Stimulated activated CD4-positive, alpha-beta T cell treated with anti-CD3 and anti-CD28 coated beads, Interleukin-15, amount 100 ng/mL, for 1 hour (primary cell): ENCODE measurements at places on chromosomes 2 and 18.

DNA sequence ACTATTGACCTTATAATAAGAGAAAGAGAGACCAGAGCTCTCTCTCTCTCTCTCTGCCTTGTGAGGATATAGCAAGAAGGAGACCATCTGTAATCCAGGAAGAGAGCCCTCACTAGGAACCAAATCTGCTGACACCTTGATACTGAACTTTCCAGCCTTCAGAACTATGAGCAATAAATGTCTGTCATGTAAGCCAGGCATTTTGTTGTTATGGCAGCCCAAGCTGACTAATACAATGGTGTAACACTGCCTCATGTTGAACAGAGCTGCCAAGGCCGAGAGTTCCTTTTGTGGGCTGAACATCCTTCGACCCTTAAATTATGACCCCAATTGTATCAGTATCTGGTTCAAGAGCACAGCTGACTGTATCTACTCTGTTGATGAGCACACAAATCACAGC is 108.0 kb downstream of the LRRC30 start:
- no peak for DNase-seq

- no peak for DNase-seq
These were observed 25.8 kb downstream of the CIB4 start for GRCh38 chr2:26615336-26615859.

GRCh38 chr2:60512641-60513040 is 40.8 kb downstream of the BCL11A start:
- no peak for DNase-seq

DNA sequence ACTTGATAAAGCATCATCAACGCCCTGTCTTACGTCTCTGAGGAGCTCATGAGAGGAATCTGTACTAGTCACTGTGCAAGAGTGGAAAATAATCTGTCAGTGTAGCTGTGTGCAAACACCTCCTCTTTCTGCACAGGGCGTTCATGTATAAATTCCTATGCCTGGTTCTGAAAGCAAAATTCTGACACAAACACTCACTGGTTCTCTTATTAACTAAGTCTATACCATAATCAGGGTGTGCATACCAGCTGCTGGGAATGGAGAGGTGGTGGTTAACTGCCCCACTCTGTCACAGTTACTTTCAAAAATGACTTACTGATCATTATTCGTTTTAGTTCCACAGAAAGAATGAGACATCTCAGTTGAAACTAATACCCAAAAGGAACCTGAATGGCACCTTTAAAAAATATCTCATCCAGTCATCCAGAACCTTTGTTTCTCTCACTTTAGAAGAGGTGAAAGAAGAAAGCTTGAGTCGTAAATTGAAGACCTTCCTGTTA is 35.7 kb downstream of the STK39 start:
- no peak for DNase-seq

DNA sequence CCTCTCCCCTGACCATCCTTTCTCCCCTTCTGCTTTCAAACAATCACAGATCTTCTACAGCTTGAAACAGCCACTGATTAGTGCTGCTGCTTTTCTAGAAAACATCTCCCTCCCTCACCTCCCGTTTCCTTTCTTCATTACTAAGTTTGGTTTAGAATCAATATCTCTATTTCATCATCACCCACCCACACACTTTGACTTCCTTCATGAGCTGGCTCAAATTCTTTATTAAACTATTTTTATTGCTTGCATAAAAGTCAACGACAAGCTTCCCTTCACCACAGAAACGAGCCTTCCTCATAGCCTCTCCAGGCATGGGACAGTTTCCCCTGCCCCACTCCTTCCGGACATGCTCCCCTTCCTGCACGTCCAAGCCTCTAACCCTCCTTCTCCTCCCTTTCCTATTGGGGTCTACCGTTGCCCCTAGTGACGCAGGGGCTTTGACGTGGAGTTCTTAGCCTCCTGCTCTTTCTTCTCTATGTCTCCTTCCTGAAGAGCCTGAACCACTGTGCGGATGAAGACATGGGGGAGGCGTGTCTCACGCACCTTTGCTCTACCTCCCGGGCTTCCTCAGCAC is 172.0 kb downstream of the AFF3 start:
- no peak for DNase-seq

- DNase-seq, result no peak
These were observed 42.0 kb downstream of the SP140 start for GRCh38 chr2:230267556-230267955.

- DNase-seq, result no peak
These were observed 29.4 kb downstream of the PLEKHM3 start for GRCh38 chr2:207995887-207996286.

DNA sequence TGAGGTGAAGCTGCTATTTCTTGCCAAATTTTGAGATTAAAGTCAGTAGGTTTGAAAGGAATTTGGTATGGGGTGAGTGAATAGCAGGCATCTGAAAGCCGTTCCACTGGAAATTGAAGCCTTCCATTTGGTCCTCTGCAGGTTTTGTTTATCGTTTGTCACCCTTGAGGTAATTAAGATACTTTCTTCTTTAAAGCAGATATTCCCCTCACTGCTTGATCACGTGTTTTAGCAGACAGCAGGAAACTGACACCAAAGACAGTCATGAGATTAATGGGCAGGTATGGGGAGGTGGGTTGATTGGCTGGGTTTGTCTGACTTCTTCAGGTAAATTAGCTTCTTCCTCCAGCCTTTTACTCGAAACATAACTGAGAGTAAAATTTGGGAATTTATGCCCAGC is 10.7 kb downstream of the LPIN1 start:
- no peak for DNase-seq

DNA sequence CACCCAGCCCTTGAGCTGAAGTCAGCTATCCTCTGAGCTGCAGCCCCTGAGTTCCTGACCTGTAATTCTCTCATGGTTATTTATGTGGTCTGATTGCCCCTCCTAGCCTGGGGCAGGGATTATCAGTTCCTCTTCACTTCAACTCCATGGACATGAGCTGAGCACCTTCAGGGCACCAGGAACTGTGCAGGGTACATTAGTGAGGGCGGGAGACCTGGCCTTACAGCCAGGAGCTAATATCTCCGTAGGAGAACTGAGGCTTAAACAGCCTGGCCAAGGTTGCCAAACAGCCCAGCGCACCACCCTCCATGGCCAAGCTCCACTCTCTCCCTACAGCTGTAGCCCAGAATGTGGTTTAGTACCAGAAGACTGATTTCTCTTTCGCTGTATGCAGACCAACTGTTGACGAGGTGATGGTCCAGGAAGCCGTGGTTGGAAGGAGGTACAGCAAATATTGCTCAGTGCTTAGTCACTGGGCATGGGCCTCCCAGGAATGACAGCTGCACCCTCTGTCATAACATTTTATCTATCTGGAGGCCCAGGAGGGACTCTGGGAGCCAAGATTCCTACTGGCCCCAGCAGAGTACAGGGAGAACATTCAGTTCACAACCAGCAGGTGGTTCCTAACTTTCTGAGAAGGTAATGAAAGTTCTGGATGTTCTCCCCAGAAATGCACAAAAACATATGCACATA is 228.7 kb upstream of the SIX2 start:
- DNase-seq, result no peak

DNA sequence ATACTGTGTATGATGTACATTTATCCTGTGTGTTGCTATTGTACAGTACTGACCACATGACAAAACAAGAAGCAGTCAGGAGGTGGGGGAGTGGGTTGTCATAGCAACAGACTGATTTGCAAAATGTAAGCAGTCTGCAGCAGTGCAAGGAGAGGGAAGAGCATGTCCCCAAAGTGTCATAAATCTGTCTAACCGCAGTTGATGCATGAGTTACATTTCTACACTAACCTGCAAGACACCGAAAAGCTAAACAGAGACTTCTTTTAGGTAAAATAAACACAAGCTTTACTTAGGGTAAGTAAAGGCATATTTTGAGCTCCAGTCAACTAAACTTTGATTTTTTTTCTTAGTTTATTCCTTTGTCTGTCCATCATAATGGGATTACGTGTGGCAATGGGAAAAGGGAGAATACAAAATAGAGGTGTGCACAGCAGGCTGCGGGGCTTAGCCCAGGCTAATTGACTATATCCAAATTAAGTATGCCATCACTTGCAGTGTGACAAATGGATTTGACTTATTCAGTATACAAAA is 134.5 kb downstream of the MEIS1 start:
- DNase-seq, result no peak

GRCh38 chr2:8134473-8134932 is 547.4 kb upstream of the ID2 start:
- DNase-seq, result no peak

DNA sequence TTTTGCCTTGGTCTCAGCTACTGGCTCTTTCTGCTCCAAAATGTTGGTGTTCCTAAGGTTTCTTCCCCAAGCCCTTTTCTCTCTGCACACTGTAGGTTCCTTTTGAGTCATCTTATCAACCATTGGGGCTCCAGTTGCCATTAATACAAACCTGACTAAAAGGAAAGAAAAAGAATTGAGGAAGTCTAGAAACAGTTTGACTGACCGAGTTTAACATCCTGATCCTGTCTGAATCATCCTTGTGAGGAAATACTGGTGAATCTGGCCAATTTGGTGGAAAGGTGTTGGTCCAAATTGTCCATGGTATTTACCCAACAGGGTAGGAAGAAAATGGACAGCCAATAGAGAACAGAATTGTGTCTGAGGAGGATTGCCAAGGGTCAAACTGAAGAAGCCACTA is 38.3 kb downstream of the CRYGD start:
- no peak for DNase-seq

DNA sequence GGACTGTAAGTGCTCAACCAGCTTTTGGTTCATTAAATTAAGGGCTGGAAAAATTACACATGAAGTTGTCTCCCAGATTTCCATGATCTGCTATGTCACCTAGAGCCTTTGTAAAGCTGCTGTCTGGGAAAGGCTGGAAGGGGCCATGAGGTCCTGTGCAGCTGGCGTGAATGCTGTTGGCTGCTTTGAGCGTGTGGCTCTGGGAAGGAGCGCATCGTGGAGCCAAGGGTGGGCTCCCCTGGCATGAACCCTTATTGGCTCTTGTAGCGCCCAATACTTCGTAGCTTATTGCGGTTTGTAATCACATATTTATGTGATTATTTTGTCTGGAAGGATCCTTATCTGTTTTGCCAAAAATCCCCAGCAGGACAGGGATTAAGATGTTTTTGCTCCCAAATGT is 70.5 kb upstream of the LMAN1 start:
- DNase-seq, result no peak

DNA sequence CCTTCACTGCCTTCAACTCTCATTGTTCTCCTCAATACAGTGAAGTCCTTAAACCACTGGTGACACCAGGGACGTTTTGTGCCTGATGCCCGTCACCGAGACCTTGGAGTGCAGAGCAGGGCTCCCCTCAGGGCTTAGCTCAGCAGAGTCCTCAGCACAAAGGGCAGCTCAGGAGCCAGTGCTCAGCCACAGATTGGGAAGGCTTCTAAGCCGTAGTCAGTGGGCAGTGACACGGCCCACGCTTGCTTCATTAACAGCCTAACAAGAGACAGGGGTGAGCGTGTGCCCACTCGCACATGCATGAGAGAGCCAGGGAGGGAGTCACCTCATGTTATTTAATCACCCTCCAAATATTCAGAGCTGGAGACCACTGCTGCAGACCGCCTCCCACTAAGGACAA is 137.5 kb downstream of the SH3RF3 start:
- no peak for DNase-seq

GRCh38 chr2:220259662-220260061 is 632.2 kb downstream of the SLC4A3 start:
- DNase-seq, result no peak

DNA sequence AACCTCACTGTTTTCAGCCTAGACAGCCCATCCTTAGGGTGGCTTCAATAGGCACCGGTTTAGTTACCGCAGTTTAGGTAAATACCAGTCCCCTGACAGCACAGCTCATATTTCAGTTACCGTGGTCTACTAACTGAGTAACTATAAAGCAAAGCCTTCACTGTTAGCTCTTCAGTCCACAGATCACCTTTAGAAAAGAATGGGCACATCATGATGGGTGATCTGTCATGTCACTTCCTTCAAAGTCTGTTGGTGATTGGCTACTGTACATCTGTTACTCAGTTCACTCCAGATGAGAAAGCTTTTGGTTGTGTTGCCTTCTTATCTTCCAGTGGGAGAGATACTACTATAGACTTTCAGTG is 21.0 kb downstream of the SLC20A1 start:
- no peak for DNase-seq

DNA sequence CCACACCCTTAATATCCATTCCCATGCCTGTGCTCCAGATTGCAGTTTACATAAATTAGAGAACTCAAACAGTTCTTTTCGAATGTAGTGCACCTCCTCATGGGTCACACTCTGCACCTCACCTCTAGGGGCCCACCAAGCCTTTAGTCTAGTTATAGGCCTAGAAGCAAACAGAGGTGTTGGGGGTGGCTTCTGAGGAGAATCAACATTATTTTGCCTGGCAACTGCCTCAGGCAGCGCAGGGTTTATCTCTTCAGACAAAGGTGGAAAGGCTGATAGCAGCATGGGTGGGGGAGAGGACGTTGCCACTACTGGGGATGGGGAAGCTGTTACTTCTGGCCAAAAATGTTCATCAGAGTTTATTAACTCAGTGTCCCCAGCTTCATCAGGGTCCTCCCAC is 5.0 kb upstream of the GYPC start:
- no peak for DNase-seq

DNA sequence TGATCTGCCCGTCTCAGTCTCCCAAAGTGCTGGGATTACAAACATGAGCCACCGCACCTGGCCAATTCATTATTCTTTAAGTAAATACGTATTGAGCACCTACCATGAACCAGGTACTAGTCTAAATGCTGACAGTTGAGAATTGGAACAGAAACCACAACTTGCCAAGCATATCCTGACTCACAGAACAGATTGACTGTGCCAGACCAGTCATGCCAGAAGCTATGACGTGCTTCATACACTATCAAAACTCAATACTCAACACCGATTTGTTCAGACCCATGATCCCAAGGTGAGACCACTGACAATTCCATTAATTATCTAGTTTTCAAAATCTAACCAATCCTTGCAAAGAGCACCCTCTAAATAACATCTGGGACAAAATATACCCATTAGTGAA is 148.6 kb downstream of the B3GNT2 start:
- no peak for DNase-seq

DNA sequence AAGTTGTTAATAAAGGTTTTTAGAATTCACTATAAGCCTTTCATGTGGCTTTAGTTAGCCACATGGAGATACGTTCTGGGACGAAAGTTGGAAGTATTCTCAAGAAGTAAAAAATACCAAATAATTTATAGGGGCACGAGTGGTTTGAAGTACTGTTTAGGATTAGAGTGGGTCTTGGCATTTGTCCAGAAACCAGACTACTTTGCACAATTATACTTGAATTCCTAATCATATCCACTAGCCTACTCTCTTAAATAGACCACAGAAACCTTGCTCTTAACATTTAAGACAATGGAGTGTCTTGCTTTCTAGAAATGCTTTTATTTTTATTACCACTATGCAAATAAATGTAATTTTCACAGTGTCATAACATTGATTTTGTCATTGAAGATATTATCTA is 44.6 kb downstream of the UBE2E3 start:
- no peak for DNase-seq

GRCh38 chr2:45554742-45555140 is 56.3 kb downstream of the SRBD1 start:
- DNase-seq, result no peak

DNA sequence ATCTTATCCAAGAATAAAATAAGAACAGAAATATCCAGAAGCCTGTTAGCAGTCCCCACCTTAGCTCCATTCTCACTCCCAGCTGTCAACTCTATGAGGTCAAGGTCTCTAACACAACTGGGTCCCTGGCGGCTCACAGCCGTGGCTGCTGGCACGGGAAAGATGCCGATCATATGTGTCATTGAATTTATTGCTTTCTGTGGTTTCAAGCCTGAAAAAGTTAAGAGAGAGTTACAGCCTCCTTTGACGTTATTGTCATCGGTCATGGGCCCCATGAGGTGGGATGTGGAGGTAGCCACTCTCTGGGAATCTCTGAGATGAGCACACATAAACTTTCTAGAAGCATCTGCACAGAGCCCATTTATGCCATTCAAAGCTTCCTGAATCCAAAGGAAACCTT is 28.7 kb upstream of the CABLES1 start:
- DNase-seq, result no peak
